Stimulated activated CD8-positive, alpha-beta memory T cell treated with anti-CD3 and anti-CD28 coated beads, Interleukin-12 subunit alpha, Interleukin-12 subunit beta, amount 100 ng/mL, for 4 hours (primary cell): ENCODE measurements at places on chromosomes 1 and 21.
A peak's percentile ranks its signal among the peaks of the same experiment; 100 is the strongest.

DNA sequence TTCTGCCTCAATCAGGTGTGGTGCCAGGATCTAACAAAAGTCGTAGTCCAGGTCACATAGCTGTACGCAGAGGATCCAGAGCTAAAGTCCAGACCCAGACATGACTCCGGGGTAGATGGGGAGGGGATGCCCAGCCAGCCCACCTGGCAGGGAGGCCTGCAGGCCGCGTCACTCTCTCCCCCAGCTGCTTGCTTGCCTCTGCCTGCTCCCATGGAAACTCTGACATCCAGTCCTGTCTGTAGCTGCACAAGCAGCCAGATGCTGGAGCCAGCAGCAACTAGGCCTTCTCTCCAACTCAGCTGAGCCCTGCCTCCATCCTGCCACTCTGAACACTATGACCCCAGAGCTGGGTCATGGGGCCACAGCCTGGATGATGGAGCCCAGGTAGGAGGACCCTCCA, 8.1 kb downstream of the COL8A2 start:
- no peak for DNase-seq

DNA sequence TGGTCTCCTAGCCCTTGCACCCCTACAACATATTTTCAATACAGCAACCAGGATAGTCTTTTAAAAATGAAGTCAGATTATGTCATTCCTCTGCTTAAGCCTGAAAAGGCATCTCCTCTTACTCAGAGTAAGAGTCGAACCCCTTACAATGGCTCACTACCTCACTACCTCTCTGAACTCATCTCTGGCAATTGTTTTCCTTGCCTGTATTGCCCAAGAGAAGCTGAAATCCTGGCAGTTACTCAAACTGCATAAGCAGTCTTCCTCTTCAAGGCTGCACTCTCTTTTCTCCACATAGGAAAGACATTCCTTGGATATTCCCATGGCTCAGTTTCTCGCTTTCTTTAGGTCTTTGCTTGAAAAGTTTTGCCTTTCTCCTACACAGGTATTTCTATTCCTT, 22.7 kb downstream of the CLDN8 start:
- DNase-seq = no peak

DNA sequence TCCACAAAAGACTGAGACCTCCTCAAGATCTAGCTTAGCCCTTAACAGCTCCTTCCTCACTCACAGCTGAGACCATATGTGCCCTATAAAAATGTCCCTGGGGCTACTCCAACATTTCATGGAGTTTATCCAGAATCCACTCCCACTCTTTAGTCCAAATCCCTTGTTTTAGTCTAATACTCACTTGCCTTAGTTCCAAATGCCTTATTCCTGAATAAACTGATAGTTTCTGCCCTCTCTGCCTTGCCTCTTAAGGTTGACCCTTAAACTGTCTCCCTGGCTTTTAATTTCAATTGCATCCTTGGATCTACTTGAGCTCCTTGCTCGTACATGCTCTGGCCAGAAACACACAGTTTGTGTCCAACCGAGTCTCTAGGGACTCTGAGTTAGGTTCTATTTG, 47.3 kb upstream of the LYPLAL1 start:
- DNase-seq = no peak

GRCh38 chr1:242449661-242450060, 74.8 kb downstream of the PLD5 start:
- no peak for DNase-seq

DNA sequence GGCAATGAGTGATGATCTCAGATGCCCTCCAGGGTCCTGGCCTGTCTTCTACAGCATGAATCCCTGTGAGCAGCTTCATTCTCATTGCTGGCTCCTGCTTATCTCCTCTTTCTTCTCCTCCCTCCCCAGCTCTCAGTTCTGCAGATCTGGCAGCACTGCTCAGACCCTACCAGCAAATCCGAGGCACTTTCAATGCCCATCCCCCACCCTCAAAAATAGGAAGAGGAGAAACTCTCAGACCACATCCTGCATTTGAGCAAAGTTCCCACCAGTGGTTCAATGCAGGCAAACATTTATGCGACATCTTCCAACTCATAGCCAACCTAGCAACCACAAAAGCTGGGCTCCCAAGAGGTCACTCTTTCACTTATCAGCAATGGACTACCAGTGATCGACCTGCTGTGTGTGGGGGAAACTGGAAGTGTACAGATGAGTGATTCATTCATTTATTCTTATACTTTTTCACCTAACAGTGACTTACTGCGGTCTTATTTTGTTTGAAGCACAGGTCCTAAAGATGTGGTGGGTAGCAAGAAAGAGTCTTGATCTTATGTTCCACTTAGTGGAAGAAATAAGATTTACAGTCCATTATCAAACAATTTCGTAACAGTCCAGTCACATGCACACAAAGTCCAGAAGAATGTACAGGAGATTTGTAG, 5.8 kb upstream of the CHI3L2 start:
- no peak for DNase-seq

DNA sequence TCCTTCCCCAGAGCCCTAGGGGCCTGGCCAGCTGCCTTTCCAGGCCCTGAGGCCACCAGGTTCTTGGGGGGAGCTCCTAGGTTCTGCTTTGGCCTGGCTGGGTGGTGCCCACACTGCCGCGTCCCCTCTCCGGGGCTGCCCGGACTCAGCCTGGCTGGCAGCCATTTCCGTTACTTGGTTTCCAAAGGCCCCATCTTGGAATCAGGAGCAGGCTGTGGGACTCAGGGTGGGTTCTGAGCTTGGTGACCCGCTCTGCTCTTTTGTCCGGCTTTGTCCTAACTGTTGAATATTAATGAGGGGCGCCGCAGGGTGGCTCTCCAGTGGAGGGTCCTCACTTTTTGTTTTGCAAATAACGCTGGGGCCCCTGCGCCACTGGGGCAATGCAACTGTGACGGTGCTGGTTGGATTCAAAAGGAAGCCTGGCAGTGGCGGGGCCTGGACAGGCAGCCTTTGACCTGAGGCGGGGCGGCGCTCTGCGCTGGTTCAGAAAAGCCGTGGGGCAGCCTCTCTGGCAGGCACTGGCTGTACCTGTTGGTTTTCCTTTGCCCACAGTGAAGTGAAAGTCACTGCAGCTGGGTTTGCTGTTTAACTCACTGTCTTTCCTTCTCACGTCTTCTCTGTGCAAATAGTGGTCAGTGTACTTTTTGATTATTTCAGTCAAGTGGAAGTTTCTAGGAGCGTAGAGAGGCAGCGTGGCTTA, 20.2 kb downstream of the SKI start:
- no peak for DNase-seq

- no peak for DNase-seq
Observed at GRCh38 chr1:232766241-232766890, 38.9 kb upstream of the MAP10 start.

GRCh38 chr1:42928859-42929258, 29.8 kb downstream of the SLC2A1 start:
- no peak for DNase-seq

DNA sequence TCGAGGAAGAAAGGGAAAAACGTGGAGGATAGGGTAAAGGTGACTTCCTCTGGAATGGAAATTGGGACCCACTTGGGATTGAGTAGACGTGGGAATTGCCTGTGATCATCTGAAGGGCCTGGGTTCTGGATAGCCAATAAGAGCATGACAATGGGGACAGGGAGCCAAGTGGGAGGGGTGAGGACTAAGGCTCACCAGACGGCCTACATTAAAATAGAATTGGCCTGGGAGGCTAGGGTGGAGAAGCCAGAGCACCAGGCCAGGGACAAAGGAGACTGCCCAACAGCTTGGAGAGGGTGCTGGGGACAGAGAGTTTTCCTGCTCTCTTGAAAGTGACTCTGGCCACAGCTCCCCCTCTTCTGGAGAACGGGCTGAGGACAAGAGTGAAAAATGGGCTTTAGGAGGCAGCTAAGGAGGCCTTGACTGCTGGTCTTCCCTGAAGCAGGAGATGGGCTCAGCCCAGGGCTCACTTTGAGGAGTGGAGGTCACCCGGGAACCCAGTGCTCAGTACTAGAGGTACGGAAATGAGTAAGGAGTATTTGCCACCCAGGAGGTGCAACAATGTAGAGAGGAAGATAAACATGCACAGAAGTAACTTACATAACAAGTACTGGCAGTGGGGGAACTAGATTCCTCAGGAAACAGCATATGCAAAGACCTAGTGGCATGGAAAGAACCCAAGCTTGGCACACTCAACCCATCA, 18.8 kb downstream of the INKA2 start:
- DNase-seq = no peak

DNA sequence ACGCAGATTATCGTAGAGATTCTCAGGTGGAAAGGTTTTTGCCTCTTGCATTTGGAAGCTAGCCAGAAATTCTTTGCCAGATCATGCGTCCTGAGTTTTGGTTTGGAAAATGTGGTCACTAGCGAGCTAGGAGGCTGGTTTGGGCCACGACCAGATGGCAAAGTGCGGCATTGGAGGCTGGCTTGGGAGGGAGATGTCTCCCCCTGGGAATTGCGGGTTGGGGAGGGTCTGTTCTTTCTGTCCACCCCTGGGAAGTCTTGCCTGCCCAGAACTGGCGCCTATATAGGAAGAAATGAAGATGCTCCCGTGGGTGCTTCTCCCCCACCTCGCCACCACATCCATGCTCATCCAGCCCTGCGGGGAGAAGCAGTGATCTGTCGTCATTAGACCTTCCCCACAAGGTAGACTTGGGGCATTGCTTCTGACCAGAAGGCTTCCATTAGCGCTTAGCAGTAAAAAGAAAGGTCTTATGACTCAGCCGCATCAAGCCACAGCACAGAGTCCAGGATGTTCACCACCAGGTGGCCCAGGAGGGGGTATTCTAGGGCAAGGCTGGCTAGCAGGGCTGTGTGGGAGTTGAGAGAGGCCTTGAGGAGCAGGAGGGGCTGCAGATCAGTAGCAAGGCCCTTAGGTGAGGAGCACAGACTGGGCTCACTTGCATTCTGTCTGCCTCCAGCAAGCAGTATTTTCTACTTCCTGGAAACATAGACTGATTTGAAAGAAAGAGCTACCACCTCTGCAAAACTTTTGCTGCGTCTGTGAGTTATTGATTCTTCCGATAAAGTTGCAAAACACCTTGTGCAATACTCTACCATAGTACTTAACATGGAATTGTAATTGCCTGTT, 1.5 kb upstream of the PTP4A2 start:
- DNase-seq = peak; percentile 64

GRCh38 chr1:193884848-193885558, 698.6 kb upstream of the B3GALT2 start:
- DNase-seq = no peak

DNA sequence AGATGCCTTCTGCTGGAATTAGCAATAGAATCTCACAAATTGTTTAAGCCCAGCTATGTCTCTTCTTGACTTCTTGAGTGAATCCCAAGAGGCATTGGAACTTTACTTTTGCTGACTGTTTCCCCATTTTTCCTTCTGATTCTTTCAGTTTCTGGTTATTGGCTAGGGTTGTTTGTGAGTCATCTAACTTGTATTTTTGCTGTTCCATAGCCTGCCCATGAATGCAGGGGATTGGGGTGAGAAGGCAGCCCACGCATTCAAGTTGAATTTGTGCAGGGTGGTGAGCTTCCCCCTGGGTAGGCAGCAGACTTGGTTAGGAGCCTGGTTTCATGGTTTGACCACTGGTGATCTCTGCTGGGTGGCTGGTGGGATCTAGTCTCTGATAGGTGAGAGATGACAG, 10.4 kb upstream of the KLF17 start:
- DNase-seq = no peak

GRCh38 chr1:22976461-22977243, 4.0 kb upstream of the LACTBL1 start:
- peak; percentile 3 for DNase-seq

DNA sequence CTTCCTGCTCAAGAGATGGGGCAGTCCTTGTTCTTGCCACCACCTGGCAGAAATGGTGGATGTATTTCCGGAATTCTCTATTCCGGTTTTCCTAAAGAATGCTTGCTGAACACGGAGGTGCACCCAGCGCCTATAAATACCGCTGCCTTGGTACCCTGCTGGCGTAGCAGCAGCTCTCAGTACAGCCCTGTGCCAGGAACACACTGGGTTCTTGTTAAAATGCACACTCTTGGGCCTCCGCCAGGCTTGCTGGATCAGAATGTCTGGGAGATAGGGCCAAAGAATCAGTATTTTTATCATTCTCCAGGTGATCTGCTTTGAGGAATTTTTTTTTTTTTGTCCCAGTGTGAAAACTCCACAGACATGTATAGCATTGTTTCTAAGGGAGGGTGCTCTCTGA, 54.2 kb downstream of the IGSF5 start:
- no peak for DNase-seq

- DNase-seq = no peak
Observed at GRCh38 chr1:11422686-11423085, 56.3 kb upstream of the DISP3 start.

GRCh38 chr1:2554621-2555387, 1.4 kb upstream of the TNFRSF14 start:
- peak; percentile 32 for DNase-seq

GRCh38 chr1:158931055-158931737, at the start of gene PYHIN1:
TSS of gene PYHIN1 (plus strand) at chr1:158931552. CDS start at chr1:158936911, 5,359 bp downstream.
- no peak for DNase-seq

DNA sequence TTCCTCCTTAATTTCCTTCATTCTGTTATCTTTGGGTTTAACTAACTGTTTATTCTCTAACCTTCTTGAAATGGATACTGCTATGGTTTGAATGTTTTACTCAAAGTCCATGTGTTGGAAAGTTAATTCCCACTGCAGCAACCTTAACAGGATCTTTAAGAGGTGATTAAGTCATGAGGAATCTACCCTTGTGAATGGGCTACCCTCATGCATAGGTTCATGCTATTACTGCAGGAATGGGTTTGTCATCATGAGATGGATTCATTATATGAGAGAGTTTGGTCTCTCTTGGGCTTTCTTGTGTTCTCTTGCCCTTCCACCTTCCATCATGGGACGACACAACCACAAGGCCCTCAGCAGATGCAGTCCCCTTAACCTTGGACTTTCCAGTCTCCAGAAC, 516.9 kb downstream of the ADGRL2 start:
- DNase-seq = no peak

DNA sequence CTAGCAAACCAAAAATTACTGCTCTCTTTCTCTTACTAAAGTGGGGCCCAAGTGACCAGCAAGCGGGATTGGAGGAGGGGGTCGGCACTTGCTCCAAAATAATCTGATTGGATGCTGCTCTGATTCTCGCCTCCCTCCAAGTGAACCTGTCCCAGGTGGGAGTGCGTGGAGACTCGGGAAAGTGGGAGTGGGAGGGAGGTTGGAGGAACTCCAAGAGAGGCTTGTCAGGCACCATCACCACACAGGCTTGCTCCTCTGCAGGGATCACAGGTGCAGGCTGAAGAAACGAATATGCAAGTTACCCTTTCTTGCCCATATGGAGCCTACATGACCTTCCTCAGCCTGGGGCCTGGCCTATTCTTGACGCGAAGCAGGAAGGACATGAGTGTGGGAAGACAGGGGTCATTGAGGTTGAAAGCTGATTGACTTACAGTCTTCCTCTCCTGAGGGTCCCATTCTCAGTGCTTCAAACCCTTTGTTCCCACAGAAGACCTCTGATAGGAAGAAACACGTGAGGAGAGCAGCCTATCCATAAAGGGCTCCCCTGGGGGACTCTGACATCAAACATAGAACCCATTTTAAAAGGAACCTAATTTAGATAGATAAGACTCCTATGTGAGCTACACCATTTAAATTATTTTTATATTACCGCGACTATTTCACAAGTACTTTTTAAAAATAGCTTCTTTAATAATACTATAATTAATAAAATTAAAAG, 14.2 kb downstream of the RGS8 start:
- no peak for DNase-seq

GRCh38 chr1:164703463-164703862, 144.5 kb downstream of the PBX1 start:
- no peak for DNase-seq

- no peak for DNase-seq
Observed at GRCh38 chr1:45009956-45010854, 919 bp downstream of the HECTD3 start.

- DNase-seq = no peak
Observed at GRCh38 chr1:166066107-166066506, 100.7 kb downstream of the FAM78B start.

GRCh38 chr1:55463814-55464475, 248.8 kb upstream of the USP24 start:
- no peak for DNase-seq
